ENCODE measurements at places on chromosomes 7 and 10.

DNA sequence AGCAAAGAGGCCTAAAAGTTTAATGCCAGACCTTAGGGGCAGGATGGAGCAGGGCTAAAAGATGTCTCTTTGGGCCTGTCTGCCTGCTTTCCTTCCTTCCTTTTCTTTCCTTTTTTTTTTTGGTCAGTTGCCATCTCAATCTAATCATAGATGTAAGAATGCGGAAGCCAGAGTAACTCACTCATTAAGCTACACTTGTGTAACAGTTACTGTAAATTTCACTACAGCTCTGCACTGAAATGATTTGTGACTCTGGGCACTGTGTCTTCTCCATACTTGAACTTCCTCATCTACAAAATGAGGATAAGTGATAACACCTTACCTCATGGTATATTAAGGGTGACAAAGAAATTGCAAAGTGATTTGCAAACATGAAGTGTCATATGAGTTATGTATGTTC, 75.5 kb upstream of the AGK start:
- no peak for DNase-seq

DNA sequence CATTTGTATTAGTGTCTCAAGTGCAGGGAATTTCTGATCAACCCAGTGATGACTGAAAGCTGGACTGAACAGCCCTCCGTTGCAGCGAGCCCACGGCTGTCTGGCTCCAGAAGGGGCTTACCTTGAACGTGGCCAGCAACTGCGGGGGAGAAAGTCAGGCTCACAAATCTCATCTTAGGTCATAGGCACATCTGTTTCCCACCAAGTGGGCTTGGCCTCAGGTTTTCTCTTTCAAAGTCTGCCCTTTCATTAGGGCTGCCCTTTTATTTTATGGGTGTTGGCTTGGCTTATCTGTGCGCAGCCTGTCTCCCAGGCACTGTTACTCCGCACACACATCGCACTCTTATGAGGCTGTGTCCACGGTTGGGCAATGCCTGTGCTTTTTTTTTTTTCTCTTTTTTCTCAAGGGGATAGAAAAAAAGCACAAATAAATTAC, 178.0 kb downstream of the JCAD start:
- no peak for DNase-seq

- no peak for DNase-seq
Observed at GRCh38 chr10:81288544-81288943, 586.5 kb upstream of the NRG3 start.

DNA sequence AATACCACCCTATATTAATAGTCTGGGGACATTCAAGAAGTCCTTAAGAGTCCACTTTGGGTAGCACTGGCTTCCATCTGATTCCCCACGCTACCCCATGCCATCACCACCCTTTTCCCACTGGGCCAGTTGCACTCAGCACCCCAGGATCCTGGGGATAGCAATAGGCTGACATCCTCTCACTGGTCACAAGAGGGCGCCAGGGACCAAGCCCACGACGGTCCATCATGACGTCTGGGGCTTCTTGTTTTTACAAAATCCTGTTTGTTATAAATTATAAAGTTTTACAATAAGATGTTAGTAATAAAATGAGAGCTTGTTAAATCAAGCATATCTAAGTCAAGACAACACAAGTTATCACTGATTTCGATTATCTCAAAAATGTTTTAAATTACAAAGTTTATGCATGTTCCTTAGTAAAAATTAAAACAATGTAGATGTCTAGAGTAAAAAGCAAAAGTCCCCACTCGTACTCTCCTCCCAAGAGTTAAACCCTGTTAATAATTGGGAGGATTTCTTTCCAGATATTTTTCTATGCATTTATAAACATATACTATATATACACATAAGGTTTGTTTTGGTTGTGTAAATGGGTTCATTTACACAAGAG, 15.4 kb downstream of the GPNMB start:
- peak; percentile 81 for DNase-seq

DNA sequence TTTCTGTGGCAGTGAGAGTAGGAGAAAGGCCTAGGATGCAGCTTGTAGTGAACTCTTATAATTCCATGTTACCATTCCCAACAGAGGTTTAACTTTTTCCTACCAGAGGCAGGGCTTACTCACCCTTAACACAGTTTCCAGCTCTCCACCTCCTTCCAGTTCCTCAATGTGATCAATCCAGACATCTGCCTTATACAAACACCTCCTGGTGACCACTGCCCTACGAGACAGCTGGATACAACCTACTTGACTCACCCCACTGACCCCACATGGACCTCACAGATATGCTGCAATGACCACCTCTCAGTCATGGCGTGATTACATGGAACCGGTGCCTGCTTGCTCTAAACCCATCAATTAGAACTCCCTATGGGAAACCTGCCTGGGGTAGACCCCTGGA, 326.5 kb downstream of the TNS3 start:
- no peak for DNase-seq

DNA sequence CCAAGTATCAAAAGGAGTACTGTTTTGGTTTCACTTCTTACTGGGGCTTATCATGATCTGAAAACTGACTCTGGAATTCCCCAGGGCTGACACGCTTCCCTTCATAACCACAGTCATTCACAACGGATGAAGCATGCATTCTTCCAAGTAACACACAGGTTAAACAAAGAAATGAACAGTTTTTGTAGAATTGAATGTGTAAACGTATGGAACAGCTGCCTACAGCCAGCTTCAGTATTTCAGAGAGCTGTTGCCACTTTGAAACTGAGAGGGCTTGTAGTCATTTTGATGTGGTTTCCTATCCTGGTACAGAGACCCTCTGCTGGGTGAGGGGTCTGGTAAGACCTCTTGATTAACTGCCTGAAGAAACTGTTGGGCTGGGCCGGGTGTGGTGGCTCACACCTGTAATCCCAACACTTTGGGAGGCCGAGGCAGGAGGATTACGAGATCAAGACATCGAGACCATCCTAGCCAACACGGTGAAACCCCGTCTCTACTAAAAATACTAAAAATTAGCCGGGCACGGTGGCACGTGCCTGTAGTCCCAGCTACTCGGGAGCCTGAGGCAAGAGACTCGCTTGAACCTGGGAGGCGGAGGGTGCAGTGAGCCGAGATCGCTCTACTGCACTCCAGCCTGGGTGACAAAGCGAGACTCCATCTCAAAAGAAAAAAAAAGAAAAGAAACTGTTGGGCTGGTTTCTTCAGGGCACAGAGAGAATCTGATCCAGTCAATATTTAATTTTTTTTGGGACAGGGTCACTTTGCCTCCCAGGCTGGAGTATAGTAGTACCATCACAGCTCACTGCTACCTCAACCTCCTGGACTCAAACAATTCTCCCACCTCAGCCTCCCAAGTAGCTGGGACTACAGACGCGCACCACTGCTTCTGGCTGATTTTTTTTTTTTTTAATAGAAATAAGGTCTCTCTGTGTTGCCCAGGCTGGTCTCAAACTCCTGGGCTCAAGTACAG, 4.7 kb downstream of the NFE2L3 start:
- DNase-seq, result peak; percentile 78

GRCh38 chr10:128158021-128158795, 32.0 kb upstream of the MKI67 start:
- no peak for DNase-seq

- DNase-seq, result no peak
Observed at GRCh38 chr7:133931053-133931452, 196.1 kb upstream of the LRGUK start.

GRCh38 chr10:97549587-97550322, 22.8 kb upstream of the ANKRD2 start:
- DNase-seq, result no peak

DNA sequence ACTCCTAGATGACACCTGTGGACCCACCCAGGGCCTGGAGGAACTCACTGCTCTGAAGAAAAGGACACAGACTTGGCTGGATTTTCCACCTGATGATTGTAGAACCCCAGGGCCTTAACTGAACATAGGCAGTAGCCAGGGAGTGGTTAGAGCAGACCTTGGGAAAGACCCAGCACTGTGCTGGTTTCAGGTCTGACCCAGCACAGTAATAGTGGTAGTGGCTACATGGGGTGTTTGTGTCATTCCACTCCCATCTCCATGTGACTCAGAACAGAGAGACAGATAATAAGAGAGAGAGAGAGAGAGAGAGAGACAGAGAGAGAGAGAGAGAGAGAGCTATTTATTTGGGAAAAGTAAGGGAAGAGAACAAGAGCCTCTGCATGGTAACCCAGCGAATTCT, 239.1 kb upstream of the MEOX2 start:
- DNase-seq, result no peak

All from urothelium cell line (cell line).